ENCODE measurements at places on chromosomes 1 and 21. TPM values are rescaled to one million over a fixed set of nuclear protein-coding genes. Genes with fewer than 3 reads are reported as not detected.

DNA sequence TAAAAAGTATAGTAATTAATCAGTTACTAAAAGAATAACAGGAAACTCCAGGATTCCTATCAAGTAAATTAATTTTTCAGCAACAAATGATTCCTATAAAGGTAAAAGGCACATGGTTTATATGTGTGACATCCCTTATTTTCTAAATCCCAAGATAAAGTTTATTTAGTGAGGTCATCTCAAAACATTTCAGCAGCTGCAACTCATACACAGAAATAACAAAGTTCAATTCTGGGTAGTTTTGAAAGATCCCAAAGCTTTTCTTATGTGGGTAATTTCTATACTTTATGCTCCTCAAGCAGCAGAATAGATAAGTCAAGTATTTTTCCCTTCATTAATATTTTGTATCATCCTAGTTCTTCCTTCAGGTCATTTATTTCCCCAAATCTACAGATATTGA, 117.7 kb downstream of the EIF4G3 start:
- no peak for DNase-seq

GRCh38 chr1:31959521-31960340, 21.6 kb upstream of the PTP4A2 start:
- no peak for DNase-seq

FMOD gene
- 1.1 TPM for total RNA-seq

TMEM52 gene
- 1.1 TPM for total RNA-seq

DNA sequence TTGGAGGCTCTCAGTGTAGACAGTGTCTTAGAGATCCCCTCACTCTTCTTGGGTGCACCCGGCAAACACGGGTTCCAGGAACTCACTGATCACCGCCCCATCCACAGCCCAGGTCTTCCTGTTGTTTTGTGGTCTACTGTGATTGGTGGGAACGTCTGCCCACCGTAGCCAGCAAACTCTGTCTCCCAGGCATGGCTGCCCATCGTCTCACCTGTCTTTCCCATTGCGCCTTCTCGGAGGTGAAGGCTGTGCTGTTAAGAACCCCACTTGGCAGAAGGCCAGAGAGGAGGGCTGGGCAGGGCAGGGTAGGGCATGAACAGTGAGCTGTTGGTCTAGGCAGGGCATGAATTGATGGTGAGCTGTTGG, 14.1 kb upstream of the KCNA2 start:
- DNase-seq: no peak

SLC22A15 gene
- total RNA-seq: 11.4 TPM

DNA sequence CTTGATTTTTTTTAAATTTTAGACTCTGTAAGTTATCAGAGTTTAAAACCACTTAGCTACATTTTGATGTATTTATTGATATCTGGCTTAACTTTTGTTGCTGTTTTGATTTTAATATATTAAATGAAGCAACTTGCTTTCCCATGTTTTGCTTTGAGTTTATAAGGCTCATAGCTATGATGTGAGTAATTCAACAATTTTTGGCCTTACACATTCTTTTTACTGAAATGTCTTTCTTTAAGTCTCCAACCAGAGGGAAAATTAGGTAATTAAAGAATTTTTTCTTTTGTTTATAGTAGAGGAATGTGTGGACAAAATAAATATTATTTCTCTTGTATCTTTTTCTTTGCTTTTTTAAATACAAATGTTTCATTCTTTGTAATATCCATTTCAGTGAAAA, 258.3 kb upstream of the ADAMTS5 start:
- no peak for DNase-seq

- no peak for DNase-seq
Measured at GRCh38 chr1:5682626-5683225, 309.5 kb downstream of the NPHP4 start.

GRCh38 chr1:32701951-32702598, 495 bp downstream of the SYNC start:
- DNase-seq: no peak

- no peak for DNase-seq
Measured at GRCh38 chr21:22573834-22574233, 1575.6 kb downstream of the NCAM2 start.

RBP7 gene
- total RNA-seq: not detected

DNA sequence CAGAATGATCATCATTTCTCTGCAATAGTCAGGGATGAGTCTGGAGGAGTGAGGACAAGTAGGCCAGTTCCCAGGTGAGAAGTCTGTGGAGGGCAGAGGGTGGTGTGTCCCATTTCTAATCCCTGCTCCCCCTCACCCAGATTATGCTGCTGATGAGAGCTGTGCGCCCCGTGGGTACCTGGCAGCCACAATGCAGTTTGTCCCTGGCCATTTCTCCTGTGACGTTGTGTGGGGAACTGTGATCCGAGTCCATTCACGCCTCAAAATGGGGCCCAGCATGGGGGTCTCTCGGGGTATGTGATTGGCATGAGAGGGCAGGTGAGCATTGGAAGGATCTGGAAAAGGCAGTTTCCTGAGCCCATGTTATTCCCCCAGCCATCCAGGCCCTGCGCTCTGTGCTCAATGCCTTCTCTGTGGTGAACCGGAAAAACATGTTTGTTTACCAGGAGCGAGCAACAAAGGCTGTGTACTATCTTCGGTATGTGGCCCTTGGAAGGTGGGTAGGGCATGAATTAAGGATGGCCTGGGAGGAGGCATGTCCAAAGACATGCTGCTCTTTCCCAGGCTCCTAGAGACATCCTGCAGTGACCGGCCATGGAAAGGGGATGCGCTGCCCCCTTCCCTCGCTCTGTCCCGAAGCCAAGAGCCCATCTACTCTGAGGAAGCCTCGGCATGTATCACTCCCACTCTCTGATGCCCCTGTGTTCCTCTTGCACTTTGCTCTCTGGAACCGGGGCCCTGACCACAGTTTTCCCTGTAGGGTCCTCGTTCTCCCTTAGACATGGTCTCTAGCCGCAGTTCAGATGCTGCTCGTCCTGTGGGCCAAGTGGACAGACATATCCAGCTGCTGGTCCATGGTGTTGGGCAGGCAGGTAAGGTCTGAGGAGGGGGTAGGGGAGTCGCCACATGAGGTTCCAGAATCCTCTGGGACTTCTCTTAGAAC, 16.4 kb downstream of the HYI start:
- DNase-seq: no peak

GRCh38 chr1:40736085-40736531, 44.6 kb downstream of the NFYC start:
- DNase-seq: no peak

DNA sequence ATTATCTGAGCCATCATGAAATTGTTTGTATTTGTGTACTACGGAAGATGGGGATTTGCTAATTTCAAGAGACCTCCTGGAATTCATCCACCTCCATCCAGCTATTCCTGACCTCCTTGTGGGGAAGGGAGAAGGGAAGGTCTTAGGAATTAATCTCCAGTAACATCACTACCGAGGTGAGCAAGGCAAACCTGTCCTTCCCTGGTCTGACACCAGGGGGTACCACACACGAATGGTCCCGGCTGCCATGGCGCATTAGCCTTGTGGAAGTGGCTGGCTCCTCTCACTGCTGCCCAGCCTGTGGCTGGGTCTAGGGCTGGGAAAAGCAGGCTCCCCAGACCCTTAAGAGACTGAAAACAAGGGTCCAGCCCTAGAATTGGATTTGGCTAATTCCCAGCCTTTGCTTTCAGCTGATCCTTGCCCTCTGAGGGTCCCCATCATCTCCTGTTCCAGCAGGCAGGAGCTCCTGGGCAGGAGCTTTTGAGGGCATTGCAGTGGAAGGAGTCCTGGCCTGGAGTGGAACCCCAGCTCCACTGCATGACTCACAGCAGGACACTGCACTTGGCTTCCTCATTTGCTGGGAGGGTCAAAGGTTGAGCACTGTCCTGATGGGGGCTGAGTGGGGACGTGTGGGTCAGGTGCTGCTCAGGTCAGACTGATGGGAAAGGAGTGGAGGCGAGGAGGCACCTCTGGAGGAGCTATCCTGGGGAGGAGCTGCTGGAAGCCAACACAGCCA, 34.8 kb downstream of the RIMS3 start:
- DNase-seq: no peak

DNA sequence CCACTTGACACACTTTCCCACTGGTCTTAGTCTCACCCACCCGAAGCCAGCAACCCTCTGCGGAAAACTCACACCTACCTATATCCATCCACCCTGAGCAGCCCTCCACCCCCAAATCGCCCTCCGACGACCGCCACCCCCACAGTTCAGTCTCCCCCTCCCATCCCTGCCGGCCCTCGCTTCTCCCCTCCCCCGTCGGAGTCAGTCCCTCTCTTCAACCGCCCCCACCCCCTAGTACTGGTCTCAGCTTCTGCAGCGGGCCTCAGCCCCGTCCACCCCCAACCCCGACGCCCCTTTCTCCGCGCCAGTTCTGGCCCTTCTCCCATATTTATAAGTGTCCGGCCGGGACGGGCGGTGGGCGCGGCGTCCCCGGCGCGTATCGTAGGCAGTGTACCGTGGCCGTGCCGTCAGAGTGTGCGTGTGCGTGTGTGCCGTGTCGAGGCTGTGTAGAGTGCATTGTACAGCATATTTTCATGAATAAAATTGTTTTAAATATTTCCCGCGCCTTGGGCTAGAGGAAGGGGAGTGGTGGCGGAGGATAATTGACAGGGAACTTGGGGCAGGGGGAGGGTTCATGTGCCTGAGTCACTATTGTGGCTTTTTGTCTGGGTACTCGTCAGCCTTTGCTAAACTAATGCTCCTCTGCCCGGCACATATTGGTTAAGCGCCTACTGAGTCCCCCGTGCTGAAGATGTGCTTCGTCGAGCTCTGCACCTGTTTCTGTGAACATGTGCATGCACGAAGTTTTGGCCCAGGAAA, 22.0 kb downstream of the FOXO6 start:
- DNase-seq: no peak
